ENCODE measurements at places on chromosomes 5 and 9. TPM values are rescaled to one million over a fixed set of nuclear protein-coding genes. Genes with fewer than 3 reads are reported as not detected.

NR5A1 gene
- total RNA-seq = 0.05 TPM

OMD gene
- total RNA-seq = not detected

SPAG8 gene
- total RNA-seq = 0.24 TPM

PURA gene
- 6.3 TPM for total RNA-seq

CCIN gene
- total RNA-seq = not detected

SYNPO gene
- total RNA-seq = 30.7 TPM

ZNF79 gene
- 5.9 TPM for total RNA-seq

FLT4 gene
- total RNA-seq = 2.2 TPM

IL4 gene
- total RNA-seq = not detected

KIF20A gene
- total RNA-seq = 47.9 TPM

COL15A1 gene
- total RNA-seq = 0.34 TPM

SPINK4 gene
- not detected for total RNA-seq

RC3H2 gene
- 23.8 TPM for total RNA-seq

PCDHB9 gene
- not detected for total RNA-seq

GNE gene
- 14.5 TPM for total RNA-seq

TMEM174 gene
- total RNA-seq = not detected

CNTFR gene
- total RNA-seq = 0.20 TPM

GPR151 gene
- not detected for total RNA-seq

ITK gene
- total RNA-seq = 0.09 TPM

PITX1 gene
- total RNA-seq = 31.5 TPM

SHC3 gene
- total RNA-seq = 0.38 TPM

MAP3K1 gene
- total RNA-seq = 2.3 TPM

RGS7BP gene
- total RNA-seq = not detected

SPARC gene
- 17.7 TPM for total RNA-seq
